ENCODE measurements at places on chromosomes 6 and 20. TPM values are rescaled to one million over a fixed set of nuclear protein-coding genes. Genes with fewer than 3 reads are reported as not detected.

The THBS2 gene
- polyA plus RNA-seq = 166 TPM

The ZSCAN12 gene
- 1.6 TPM for polyA plus RNA-seq

The PHACTR3 gene
- 0.10 TPM for polyA plus RNA-seq

The CALHM4 gene
- polyA plus RNA-seq = not detected

The PTK6 gene
- 0.07 TPM for polyA plus RNA-seq

The PLCB1 gene
- polyA plus RNA-seq = 10.5 TPM

The HMGCLL1 gene
- polyA plus RNA-seq = 0.05 TPM

The SLC17A3 gene
- polyA plus RNA-seq = not detected

The CLVS2 gene
- polyA plus RNA-seq = 0.05 TPM

DNA sequence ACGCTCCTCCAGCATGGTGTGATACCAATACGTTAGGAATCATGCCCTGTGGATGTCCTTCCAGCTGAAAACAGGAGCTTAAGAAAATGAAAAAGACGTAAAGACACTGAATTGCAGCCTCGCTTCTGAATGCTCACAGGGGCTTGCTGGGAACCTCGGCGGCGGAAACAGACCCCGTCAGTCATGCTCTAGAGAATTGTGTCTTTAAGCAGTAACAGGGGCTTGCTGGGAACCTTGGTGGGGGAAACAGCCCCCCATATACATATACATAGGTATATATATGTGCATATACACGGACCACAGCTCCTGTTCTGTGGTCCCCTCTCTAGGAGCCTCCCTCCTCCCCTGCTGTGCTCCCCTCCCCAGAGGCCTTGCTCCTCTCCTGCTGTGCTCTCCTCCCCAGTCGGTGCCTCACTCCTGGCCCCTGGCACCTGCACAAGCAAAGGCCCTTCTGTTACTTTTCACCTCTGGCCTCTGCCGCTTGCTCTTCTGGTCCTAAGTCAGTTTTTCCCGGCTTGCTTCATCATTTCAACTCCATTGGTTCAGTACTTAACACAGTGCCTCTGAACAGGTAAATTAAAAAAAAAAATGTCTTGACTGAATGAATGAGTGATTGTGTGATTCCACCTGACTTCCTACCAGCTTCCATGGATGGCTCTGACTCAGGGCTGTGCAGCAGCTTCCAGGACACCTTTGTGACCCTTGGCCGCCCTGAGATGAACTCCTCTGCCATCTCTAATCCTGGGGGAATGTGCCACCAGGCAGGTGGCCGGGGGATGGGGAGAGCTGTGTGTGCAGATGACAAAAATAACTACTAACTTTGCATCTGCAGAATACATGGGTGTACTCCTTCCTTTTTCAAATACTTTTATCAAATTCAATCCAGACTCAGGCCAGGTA, 246.1 kb downstream of the SMOC2 start:
- H3K4me3 ChIP-seq = no peak overlapping the region
- no peak for DNase-seq

- H3K36me3 ChIP-seq = peaks cover 24% of the 10 kb centered on the region
- H3K27ac ChIP-seq = peak overlapping the region; percentile 60
- H3K4me3 ChIP-seq = no peak overlapping the region
- peaks cover 11% of the 10 kb centered on the region for H3K4me1 ChIP-seq
- DNase-seq = no peak
- no peaks in the 10 kb centered on the region for H3K27me3 ChIP-seq
Observed at GRCh38 chr6:119308048-119308570, 41.5 kb downstream of the MAN1A1 start.

DNA sequence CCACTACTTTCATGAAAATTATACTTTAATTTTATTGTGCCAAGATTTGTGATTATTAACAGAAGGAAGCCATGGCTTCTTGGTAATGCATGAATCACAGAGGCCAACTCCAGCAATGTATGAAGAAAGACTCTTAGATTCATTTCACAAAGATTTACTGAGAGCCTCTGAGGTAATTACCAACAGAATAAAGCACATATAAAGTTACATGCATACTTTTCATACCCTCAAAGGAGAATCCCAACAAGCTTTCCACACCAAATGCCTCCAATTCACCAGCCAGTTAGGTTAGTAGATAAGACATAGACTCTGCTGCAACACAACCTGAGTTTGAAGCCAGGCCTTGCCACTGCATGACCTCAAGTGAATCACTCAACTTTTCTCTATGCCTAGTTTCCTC, 41.9 kb downstream of the HBS1L start:
- no peaks in the 10 kb centered on the region for H3K4me1 ChIP-seq
- no peak overlapping the region for H3K27ac ChIP-seq
- H3K27me3 ChIP-seq = no peaks in the 10 kb centered on the region
- no peak for DNase-seq
- H3K4me3 ChIP-seq = no peak overlapping the region

GRCh38 chr6:169171951-169172350, 81.7 kb downstream of the THBS2 start:
- no peak overlapping the region for H3K27ac ChIP-seq
- H3K4me1 ChIP-seq = peaks cover 8% of the 10 kb centered on the region
- no peaks in the 10 kb centered on the region for H3K36me3 ChIP-seq
- no peak for DNase-seq
- no peak overlapping the region for H3K4me3 ChIP-seq

- H3K27me3 ChIP-seq = no peaks in the 10 kb centered on the region
- no peak overlapping the region for H3K4me3 ChIP-seq
- H3K36me3 ChIP-seq = no peaks in the 10 kb centered on the region
- no peak for DNase-seq
- no peak overlapping the region for H3K27ac ChIP-seq
Observed at GRCh38 chr6:137902699-137903098, 35.6 kb downstream of the TNFAIP3 start.

GRCh38 chr6:31356216-31356945, 598 bp downstream of the HLA-B start:
- peak; percentile 20 for DNase-seq
- no peaks in the 10 kb centered on the region for H3K4me1 ChIP-seq
- H3K4me3 ChIP-seq = no peak overlapping the region
- H3K27ac ChIP-seq = no peak overlapping the region

- no peaks in the 10 kb centered on the region for H3K36me3 ChIP-seq
- peak overlapping the region; percentile 47 for H3K27ac ChIP-seq
- no peaks in the 10 kb centered on the region for H3K4me1 ChIP-seq
- H3K27me3 ChIP-seq = no peaks in the 10 kb centered on the region
- DNase-seq = no peak
Observed at GRCh38 chr6:73798592-73798991, 102.6 kb downstream of the CD109 start.

GRCh38 chr20:63023936-63024571, 17.3 kb upstream of the BHLHE23 start:
- H3K27me3 ChIP-seq = peaks cover 86% of the 10 kb centered on the region
- H3K36me3 ChIP-seq = no peaks in the 10 kb centered on the region
- H3K27ac ChIP-seq = no peak overlapping the region
- DNase-seq = no peak

DNA sequence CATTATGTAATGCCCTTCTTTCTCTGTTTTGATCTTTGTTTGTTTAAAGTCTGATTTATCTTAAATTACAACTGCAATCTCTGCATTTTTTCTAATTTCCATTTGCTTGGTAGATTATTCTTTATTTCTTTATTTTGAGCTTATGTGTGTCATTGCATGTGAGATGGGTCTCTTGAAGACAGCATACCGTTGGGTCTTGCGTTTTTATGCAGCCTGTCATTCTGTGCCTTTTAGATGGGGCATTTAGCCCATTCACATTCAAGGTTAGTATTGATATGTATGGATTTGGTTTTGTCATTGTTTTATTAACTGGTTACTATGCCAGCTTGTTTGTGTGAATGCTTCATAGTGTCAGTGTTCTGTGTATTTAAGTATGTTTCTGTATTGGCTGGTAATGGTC, 84.9 kb upstream of the HMGCLL1 start:
- no peak overlapping the region for H3K4me3 ChIP-seq
- H3K36me3 ChIP-seq = no peaks in the 10 kb centered on the region
- no peaks in the 10 kb centered on the region for H3K4me1 ChIP-seq
- no peak overlapping the region for H3K27ac ChIP-seq

DNA sequence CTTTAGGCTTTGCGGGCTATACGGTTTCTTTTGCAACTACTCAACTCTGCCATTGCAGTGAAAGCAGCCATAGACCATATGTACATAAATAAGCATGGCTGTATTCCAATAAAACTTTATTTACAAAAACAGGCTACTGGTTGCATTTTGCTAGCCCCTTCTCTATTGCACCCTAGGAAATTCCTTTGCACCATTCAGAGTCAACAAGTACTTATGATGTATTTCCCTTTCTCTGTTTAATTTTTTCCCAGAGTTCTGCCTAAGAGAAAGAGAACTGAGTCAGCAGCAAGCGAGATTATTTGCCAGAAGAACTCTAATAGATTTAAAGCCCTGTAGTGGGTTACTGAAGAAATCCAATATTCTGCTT, 33.8 kb downstream of the ADGRF1 start:
- peaks cover 6% of the 10 kb centered on the region for H3K27me3 ChIP-seq
- no peak overlapping the region for H3K4me3 ChIP-seq
- DNase-seq = no peak
- no peaks in the 10 kb centered on the region for H3K36me3 ChIP-seq

DNA sequence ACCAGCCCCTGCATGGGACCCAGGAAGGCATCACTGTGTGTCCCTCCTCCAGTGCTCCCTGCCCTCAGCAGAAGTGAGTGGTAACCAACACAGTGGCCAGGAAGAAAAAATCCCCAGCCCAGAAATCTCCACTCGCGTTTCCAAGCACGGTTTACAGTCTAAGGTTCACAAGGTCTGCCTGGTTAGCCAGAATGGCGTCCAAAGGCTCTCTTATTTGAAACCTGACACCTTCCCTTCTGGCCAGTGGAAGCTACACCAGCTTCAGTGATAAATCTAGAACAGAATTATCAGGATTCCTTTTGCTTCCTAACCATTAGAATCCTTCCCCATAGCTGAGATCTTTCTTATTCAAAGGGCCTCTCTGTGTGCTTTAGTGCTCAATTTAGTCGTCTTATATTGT, 9.2 kb downstream of the LY86 start:
- H3K4me3 ChIP-seq = no peak overlapping the region
- no peak overlapping the region for H3K27ac ChIP-seq
- H3K36me3 ChIP-seq = no peaks in the 10 kb centered on the region
- no peak for DNase-seq
- H3K27me3 ChIP-seq = no peaks in the 10 kb centered on the region

All from SK-N-SH (cell line).